ENCODE measurements at places on chromosomes 16 and 17.

GRCh38 chr17:30228011-30228410, 7.5 kb downstream of the SLC6A4 start:
- DNase-seq = no peak

GRCh38 chr17:75098861-75099260, 10.9 kb upstream of the ARMC7 start:
- no peak for DNase-seq

DNA sequence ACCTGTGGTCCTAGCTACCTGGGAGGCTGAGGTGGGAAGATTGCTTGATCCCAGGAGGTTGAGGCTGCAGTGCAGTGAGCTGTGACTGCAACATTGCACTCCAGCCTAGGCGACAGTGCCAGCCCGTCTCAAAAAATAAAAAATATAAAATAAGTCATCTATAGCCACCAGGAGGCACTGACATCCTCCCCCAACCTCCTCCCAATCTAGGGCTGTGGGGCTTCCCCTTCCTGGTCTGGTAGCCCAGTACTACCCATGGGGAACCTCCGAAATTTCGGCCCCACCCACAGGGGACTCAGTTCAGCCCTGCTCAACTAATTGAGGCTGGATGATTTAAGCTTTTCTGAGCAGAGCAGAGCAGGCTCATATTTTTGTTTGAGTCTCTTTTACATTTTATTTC, 3.2 kb downstream of the ZSCAN10 start:
- DNase-seq = no peak

GRCh38 chr17:74738051-74738996, 1.3 kb downstream of the RAB37 start:
- peak; percentile 97 for DNase-seq

DNA sequence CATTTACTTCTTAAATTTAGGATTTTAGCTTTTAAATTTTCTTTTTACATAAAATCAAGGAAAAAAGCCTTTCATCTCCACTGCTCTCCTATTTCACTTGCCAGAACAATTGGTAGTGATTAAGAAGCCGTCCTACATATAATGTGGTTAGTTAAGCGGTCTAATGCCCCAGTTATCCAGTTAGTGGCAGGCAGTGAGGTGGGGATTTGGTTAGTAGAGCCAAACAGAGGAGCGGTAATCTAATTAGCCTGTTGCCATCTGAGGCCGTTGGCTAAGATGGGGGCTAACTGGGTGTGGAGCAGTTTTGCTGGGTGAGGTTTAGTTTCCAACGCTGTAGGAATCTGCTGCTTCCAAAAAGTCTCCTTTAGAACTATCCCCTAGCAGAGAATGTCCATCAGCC, 22.4 kb downstream of the SNX11 start:
- DNase-seq = no peak

DNA sequence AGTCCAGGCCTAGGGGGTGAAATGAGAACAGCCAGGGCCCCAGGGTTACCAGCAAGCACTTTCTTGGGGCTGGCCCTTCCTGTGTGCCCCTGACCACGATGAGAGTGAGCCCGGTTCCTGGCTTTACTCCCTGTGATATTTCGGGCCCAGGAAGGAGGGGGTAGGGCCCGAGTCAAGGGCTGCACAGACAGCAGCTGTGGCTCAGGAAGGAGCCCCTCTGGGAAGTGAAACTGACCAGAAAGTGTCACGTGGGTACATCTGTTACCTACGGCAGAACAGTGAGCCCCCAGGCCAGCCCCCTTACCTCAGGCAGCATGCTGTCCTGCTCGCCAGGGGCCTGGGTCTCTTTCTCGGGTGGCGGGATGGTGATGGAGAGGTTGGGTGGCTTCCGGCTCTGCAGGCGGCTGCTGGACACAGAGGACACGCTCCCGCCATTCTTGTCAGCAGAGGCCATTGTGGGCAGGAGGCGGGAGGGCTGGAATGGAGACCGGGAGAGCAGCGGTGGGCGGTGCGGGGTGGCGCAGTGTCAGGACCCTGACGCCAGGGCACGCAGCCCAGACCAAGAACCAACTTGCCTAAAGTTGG, 13.8 kb downstream of the AANAT start:
- DNase-seq = no peak

- DNase-seq = no peak
Observed at GRCh38 chr17:6893382-6894205, 62.1 kb upstream of the TEKT1 start.

DNA sequence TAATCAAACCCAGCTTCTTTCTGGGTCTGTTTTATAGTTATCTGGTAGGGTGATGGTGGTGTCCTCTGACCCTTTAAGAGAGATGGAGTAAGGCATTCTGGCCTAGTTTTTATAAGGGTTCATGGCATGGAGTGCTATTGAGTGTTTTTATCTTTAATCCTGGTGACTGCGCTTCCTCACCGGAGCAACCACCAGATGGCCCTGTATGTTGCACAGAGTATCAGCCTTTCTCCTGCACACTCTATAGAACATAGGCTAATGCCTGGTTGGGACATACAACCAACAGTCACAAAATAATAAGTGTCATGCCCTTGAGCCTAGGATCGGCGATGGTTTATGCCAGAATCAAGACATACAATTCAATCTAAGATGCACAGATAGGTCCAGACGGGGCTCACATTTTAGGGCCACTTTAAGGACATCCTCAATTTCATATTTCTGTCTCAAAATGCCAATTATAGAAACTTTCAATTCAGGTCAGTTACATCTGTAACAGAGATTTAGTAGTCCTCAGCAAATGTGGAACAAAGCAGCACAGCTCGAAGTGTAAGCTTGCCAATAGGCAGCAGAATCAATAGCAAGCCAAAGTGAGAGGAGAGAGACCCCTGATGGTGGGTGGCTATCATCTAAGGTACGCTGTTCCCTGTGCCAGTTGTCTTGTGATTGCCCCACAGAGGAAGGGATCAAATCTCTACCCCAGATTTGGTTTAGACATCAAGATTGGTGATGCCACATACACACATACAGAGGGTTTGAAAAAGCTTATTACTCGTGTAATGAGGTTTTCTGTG, 37.2 kb upstream of the HOXB9 start:
- DNase-seq = no peak

DNA sequence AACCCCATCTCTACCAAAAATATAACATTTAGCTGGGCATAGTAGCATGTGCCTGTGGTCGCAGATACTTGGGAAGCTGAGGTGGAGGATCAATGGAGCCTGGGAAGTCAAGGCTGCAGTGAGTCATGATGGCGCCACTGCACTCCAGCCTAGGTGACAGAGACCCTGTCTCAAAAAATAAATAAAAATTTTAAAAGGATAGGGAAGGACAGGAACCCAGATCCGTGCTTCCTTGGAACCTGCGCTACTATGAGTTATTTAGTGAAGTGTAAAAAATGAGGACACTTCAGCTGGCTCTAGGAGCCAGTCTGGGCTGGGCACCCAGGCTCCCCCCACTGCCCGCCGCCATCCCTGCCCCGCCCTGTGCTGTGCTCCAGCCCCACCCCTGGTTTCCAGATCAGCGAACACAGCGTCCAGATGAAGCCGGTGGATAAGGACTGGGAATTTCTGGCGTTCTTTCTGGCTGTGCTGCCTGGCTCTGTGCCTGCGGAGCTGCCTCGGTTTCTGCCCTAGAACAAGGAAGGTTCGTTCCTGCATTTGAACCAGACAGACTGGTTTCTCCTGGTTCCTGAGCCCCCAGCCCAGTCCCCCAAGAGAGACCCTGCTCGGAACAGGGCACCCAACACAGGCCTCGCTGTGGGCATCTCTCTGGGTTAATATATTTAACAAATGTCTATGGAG, 18.5 kb downstream of the PLLP start:
- no peak for DNase-seq

- no peak for DNase-seq
Observed at GRCh38 chr17:31907342-31907962, 5.9 kb upstream of the UTP6 start.

DNA sequence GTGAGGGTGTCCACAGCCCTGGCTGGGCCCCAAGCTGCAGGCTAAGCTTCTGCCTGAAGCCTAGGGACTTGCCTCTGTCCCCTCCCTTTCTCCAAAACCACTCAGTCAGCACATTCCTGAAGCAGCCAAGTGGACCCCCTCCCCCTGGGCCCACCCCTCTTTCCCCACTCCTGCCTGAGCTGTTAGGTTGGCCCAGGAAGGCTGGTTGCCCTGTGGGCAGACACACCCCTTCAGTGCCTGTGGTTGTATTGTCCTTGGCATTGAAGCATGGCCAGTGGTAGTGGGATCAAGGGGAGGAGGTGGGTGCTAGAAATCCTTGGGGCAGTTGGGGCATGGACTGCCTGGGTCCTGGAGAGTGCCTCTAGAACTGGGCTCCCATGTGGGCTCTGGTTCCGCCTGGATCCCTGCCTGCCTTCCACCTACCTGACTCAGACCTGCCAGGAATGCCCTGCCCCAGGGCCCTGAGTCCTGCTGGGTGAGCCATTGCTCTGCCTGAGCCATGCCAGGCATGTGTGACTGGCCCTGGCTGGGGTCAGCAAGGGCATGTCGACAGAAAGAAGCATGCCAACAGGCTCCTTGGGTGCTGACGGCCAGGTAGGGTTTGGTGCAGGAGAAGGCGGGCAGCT, 2.1 kb downstream of the TRAF4 start:
- DNase-seq = peak; percentile 66

GRCh38 chr17:59026176-59026939, 80.3 kb downstream of the TRIM37 start:
- no peak for DNase-seq

DNA sequence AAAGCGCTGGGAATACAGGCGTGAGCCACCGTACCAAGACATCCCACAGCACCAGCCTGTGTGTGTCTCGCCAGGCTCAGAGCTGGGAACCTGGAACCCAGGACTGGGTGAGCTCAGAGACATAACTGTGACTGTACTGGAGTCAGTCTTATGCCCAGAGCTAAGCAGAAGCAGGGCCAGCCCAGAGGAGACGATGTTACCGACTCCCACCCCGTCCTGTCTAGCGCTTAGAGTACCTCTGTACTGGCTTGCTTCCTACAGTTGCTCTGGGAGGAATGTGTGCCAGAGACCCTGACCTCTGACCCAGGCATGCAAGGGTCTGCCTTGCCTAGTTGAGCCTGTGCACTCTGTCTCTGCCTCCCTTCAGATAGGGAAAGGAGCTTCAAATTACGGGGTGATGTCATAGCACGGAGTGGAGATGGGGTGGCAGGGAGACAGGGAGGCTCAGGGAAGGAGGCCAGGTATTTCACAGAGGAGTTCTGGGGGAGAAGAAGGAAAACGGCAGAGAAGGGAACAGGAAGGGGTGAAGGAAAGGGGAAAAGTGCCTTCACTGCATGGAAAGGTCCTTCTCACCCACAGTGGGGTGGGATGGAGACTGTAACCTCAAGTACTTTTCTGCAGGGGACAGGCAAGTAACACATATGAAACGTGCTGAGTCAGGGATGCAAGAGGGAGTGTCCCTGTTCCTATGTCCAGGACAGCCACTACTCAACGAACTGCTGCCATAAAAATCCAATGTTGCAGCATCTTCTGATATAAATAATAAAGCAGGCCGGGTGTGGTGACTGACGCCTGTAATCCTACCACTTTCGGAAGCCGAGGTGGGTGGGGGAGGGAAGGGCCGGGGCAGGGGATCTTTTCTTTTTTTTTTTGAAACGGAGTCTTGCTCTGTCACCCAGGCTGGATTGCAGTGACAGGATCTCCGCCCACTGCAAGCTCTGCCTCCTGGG, 5.8 kb upstream of the ARMC5 start:
- no peak for DNase-seq

DNA sequence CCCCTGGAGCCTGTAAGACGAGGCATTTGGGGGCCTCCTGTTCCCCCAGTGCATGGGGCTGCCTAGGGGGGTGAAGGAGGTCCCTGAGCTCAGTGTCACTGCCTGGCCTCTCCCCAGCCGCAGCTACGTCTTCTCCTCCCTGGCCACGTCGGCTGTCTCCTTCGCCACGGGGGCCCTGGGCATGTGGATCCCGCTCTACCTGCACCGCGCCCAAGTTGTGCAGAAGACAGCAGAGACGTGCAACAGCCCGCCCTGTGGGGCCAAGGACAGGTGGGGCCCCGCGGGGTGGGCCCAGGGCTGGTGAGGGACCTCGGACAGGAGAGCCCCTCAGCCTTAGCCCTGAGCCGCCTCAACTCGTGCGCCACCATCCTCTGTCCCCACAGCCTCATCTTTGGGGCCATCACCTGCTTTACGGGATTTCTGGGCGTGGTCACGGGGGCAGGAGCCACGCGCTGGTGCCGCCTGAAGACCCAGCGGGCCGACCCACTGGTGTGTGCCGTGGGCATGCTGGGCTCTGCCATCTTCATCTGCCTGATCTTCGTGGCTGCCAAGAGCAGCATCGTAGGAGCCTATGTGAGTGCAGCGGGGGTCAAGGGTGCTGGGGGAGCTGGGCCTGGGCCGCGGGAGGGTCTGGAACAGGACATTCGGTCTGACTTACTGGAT, 22.2 kb downstream of the MYBBP1A start:
- no peak for DNase-seq

GRCh38 chr17:66002063-66002585, 189.8 kb downstream of the CEP112 start:
- no peak for DNase-seq

DNA sequence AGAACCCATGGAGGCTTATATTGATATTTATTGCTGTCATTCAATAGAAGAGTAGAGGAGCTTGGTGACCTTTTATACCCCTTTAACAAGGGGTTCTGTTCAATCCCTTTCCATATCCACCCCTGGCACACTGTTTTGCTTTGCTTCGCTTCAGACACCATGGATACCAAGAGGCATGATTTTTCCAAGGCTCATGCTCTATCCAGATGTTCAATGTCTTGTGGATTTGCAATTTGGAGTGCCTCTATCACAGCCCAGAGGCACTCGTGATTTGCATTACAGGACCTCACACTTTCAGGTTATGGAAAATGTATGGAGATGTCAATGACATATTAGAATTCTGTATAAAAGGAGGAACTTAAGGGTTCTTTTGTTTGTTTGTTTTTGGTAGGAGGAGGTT, 21.5 kb downstream of the CFAP20 start:
- DNase-seq = no peak

DNA sequence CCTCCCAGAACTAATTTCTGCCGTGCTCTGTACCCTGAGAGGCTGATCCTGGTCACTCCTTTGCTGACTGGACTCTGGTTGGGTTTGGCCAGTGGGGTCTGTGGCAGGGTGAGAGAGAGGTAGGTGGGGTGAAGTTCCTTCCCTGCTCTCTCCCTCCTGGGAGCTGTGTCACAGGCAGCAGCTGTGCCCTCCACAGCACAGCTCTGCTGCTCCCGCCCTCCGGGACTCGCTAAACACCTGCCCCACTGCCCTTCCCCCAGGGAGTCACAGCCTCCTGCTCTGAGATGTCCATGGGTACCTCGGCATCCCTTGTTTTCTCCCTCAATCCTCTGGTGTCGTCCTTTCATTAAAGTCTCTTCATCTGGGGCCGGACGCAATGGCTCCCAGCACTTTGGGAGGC, 66.4 kb downstream of the SRCIN1 start:
- DNase-seq = no peak
